ENCODE measurements at places on chromosomes 4 and X.

DNA sequence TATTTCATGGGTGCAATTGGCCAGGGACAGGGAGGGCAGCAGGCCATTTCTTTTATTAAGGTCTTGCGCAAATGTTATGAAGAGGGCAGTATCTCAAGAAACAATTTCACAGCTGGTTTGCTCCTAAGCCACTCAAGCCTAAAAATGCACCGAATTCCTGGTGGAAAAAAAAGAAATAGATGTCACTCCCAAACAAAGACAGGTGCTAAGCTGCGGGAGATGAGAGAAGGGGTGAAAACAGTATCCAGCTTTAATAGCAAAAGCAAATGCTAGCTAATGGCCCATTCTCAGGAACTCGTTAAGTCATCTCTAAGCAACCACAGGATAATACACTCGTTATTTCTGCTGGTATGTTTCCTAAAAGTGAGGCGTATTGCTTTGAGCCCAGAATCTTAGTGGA is 116.4 kb downstream of the ARX start:
- no peak for DNase-seq

DNA sequence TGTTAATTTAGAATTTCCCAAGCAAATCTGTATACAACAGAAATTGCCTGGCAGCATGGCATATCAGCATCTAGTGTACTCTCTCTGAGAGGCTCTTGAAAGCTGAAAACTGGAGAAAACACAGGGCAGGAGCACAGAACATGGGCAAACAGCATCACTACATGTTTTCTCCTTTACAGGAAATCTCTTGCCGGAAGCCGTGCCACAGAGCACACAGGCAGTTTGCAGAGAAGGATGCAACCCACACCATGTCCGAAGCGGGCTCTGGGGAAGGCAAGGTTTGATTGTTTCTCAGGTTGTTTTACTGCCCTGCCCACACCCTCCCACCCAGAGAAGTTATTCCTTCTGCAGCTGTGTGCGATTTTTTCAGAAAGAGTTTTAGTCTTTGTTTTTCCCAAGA is 41.1 kb upstream of the FAM9C start:
- no peak for DNase-seq

- DNase-seq: no peak
Measured at GRCh38 chr4:30920043-30920442, 199.9 kb downstream of the PCDH7 start.

- no peak for DNase-seq
Measured at GRCh38 chr4:144115519-144115918, 25.0 kb downstream of the GYPA start.

- DNase-seq: no peak
Measured at GRCh38 chr4:118758293-118758692, 73.1 kb downstream of the METTL14 start.

- DNase-seq: no peak
Measured at GRCh38 chr4:95547715-95548471, 880 bp downstream of the UNC5C start.

DNA sequence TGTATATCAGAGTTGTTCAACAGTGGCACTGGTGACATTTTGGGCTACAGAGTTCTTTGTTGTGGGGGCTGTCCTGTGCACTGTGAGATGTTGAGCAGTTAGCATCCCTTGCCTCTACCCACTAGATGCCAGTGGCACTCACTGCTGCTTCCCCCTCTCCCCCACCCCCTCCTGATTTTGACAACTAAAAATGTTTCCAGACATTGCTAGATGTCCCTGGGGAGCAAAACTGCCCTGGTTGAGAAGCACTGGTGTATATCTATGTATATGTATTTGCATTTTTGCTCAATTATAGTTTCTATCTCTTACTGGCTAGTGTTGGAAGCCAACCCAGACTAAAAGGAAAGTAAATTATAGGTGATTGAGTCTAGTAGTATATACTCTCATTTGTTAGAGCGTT is 2.4 kb downstream of the TMEM131L start:
- no peak for DNase-seq

GRCh38 chr4:185244763-185245162 is 35.4 kb downstream of the SNX25 start:
- DNase-seq: no peak

- DNase-seq: no peak
Measured at GRCh38 chrX:138128027-138128671, 562.2 kb downstream of the ZIC3 start.

- no peak for DNase-seq
Measured at GRCh38 chr4:7462509-7462971, 27.8 kb upstream of the PSAPL1 start.

DNA sequence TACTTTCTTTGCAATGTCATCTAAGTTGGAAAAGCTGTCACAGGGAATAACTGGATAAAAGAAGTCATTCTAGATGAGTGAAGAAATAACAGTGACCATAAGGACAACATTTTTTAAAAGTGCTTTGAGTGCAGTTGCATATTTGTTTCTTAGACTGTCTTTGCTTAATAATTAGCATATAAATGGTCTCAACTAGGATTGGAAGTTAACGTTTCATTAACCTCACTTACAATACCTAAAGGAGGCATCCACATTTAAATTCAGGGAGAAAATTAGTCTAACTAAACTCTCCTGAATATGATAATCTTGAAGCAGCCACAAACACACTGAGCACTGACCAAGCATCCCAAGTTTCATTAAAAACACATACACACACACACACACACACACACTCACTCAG is 780.7 kb downstream of the PCDH18 start:
- no peak for DNase-seq

GRCh38 chr4:146132445-146132844 is 43.1 kb upstream of the LSM6 start:
- no peak for DNase-seq

DNA sequence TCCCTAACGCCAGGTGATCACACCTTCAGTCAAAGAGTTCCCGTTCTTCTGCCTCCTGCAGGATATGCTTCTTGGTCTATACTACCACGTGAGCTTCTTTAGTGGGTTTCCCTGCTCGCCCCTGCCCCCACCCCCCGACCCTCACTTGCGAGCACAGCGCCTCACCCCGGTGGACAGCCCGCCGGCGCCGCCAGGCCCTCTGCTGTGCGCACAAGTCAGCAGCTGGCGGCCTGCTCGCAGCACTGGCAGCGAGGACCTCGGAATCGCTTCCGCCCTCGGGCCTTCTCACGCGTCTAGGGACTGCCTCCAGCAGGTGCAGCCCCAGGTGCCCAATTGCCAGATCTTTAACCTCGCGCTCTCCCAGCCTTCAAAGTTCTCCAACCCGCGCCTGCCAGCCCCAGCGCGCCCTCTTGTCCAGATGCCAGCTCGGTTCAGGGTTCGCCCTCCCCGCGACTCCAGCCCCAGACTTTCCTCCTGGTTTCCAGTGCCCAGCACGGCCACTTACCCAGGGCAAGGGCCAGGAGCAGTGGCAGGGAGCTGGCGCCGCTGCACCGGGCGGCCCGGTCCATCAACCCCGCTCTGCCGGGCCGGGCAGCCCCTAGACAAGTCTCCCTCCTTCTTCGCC is 454 bp downstream of the BTC start:
- no peak for DNase-seq

GRCh38 chrX:140767646-140768045 is 58.1 kb downstream of the LINC00632 start:
- DNase-seq: no peak

GRCh38 chrX:28591542-28591941 is 4.3 kb downstream of the IL1RAPL1 start:
- DNase-seq: no peak

- no peak for DNase-seq
Measured at GRCh38 chr4:184807797-184808712, 17.7 kb downstream of the ACSL1 start.
